ENCODE measurements at places on chromosomes 11 and 22.

GRCh38 chr11:27524155-27524554 lies 17.6 kb upstream of the LIN7C start:
- no peak for DNase-seq

DNA sequence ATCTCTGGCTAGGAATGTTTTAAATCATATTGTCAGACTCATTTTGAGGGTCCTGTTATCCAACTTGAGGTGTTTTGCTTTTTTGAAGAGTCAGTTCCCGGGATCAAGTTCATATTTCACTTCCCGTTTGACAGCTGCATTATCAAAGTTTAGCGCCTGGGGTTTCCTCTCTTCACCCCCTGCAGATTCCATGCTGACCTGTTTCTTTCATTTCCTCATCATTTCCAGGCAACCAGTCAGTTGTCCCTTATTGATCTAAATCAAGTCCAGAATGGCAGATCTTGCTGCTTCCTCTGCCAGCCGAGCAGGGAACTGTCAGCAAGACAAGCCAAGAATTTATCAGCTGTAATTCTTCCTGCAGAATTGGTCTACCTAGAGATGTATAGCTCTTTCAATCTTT lies 197.6 kb upstream of the SYN3 start:
- DNase-seq, result no peak

DNA sequence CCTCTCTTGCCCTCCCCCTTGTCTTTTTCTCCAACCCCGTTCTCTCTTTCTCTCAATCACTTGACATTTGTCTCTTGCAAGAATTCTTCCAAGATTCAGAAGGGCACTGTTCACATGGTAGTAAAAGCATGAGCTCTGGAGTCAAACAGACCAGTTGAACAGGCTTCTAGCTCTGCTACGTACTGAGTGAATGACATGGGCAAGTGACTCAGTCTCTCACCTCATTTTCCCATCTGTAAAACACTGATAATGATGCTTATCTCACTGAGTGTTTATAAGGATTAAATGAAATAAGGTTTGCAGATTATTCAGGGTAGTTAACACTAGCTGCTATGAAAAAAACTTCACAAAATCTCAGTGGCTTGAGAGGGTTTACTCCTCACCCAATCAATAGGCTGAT lies 5.9 kb upstream of the IL10RA start:
- DNase-seq, result no peak

DNA sequence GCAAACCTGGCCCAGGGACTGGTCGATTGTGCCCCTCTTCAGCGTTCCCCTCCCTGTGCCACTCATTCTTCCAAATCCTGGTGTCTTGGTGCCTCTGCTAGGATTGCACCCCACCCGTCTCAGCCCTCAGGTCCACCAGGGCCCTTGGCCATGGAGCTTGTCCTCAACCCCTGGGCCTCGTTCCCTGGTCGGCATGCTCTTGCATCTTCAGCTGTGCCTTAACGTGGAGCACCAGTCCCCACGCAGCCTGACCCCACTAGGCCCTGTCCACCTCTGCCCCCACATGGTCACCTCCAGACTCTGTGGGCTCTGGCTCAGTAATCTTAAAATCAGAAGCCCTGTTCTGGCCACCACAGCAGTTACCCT lies 61.1 kb downstream of the OSBP2 start:
- DNase-seq, result no peak
